AG09309 (cell line): ENCODE measurements at places on chromosomes 12 and 14.
A peak's percentile ranks its signal among the peaks of the same experiment; 100 is the strongest.

DNA sequence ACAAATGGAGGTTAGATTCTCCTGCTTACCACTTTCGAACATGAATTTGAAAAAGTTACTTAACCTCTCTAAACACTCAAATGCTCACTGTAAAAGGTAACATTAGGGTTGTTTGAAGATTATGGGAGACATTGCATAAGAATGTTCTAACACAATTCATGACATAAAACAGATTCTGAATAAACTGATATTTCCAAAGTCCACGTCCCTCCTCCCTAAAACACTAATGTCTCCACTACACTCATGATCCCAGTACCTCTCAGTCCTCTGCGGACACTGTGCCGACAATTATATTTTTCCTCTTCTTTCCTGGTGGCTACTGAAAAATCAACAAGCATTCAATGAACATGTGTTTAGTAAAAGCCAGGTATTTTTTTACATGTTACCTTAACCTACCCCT lies 18.8 kb upstream of the IAPP start:
- no peak for DNase-seq

DNA sequence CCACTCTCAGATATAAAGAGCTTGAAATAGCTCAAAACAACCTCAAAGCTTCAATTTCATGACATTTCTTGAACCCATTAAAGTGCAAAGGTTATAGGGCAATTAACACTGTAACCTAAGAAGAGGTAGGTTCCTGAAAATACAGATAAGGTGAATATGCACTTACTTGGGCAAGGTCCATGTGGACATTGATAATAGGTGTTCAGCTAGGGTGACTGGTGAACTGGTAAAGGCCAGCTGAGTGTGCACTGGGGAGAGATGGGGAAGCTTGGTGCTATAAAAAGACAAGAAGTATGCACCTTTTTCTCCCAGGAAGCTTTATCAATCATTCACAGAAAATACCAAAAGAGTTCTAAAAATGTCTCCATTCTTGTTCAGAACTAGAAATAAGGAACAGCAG lies 418.6 kb downstream of the SLC16A7 start:
- no peak for DNase-seq

GRCh38 chr12:46259071-46259470 lies 9.8 kb downstream of the SLC38A1 start:
- no peak for DNase-seq

DNA sequence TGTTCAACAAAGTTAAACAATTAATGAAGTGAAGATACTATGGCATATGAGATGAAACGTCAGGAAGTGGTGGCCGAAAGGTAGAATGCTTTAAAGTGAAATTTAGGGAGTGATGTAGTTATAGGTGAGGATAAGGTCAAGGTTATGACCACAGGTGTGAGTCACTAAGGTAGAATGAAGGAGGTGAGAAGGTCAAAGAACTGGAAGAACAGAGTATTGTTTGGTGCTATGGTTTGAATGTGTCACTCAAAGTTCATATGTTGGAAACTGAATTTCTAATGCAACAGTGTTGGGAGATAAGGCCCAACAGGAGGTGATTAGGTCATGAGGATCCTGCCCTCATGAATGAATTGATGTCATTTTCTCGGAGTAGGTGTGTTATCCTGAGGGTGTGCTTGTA lies 293.6 kb downstream of the NELL2 start:
- DNase-seq: no peak

GRCh38 chr12:3289702-3290101 lies 201.3 kb upstream of the PRMT8 start:
- no peak for DNase-seq

DNA sequence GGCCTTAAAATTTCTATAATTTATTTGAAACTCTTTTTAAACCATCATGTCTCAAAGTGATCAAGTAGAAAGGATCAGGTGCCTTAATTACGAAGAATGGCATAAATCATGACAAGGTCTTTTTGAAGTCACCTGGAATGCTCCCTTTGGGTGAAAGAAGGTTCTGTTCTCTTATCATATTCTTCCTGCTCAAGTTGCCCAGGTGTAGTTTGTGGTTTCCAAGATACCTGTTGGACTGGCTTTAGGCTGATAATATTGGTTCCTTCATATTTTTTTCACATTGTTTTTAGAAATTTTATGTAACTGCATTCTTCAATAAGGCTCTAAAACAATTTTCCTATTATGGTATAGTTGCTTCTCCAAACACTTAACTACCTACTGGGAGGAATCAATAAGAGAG lies 29.2 kb downstream of the RASSF3 start:
- DNase-seq: no peak

DNA sequence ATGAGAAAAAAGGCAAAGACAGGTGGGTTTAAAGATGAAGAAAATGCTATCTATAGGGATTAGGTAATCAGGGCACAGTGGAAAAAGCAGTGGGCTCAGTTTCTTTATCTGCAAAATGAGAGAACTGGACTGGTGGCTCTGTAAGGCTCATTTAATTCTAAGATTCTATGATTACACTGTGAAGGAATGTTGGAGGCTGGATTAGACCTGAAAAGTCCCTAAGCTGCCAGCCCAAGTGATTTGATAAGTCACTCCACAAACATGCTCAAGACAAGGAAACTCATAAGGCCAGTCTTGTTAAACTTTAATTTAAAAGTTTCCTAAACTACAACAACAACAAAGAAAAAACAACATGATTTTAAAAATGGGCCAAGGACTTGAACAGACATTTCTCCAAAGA lies 75.1 kb downstream of the DCAF5 start:
- no peak for DNase-seq

DNA sequence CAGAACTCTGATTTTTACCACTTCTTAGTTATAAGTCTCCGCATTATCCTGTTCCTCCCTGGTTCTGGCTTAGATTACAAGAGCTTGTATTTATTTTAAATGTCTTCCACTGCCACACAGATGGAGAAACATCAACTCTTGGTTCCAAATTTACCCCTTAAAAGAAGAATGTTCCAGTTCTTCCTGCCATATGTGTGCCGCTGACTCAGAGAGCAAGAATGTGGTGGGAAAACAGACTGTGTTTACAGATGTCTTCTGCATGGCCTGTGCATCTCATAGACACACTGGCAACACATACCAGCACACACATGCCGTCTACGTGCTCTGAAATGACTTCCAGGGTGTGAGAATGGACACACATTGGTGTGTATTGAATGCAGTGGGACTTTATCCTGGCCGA lies 383.0 kb downstream of the LRIG3 start:
- peak; percentile 37 for DNase-seq

DNA sequence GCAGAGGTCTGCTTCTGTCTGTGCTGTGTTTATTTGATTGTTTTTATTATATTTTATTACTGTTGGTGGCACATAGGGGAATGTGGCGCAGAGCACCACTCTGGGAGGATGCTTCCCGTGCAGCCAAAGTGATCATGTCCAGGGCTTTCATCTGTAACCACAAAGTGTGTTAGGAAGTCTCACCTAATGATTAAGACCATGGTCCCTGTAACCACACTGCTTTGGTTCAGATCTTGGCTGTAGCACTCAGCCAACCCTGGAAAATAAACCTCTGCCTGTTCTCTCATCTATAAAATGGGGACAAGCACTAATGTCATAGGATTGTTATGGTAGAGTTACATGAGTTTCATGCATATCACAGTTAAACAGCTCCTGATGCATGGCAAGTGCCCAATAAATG lies 1.9 kb downstream of the RESF1 start:
- DNase-seq: no peak

GRCh38 chr14:59678352-59678751 lies 101.7 kb upstream of the CCDC175 start:
- DNase-seq: no peak

- no peak for DNase-seq
Observed at GRCh38 chr14:101552786-101553231, 8.5 kb upstream of the DIO3 start.

DNA sequence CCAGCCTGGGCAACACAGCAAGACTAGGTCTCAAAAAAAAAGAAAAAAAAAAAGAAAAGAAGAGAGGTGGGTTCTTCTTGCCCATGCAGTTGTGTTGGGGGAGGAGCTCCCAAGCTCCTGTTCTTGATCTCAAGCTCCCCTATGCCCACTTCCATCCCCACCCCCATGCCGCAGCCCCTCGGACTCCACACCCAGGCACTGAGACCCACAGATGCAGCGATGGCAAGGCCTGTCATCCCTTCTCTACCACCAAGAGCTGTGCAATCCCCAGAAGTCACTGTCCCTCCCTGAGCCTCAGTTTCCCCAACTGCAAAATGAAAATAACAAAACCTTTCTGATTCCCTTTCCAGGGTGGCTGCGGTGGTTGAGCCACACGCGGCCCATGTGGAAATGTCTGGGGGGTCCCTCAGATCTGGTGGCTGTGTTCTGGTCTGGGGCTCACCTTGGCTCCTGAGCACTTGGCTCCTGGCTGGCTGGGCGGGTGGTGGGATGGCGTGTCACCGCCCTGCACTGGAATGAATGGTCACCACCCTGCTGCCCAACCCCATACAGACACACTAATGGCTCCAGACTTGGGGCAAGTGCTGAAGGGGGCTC lies 22.6 kb upstream of the KIF26A start:
- no peak for DNase-seq

- no peak for DNase-seq
Observed at GRCh38 chr12:117472983-117473382, 111.6 kb upstream of the NOS1 start.

GRCh38 chr12:43038991-43039390 lies 449.4 kb upstream of the PRICKLE1 start:
- DNase-seq: no peak

DNA sequence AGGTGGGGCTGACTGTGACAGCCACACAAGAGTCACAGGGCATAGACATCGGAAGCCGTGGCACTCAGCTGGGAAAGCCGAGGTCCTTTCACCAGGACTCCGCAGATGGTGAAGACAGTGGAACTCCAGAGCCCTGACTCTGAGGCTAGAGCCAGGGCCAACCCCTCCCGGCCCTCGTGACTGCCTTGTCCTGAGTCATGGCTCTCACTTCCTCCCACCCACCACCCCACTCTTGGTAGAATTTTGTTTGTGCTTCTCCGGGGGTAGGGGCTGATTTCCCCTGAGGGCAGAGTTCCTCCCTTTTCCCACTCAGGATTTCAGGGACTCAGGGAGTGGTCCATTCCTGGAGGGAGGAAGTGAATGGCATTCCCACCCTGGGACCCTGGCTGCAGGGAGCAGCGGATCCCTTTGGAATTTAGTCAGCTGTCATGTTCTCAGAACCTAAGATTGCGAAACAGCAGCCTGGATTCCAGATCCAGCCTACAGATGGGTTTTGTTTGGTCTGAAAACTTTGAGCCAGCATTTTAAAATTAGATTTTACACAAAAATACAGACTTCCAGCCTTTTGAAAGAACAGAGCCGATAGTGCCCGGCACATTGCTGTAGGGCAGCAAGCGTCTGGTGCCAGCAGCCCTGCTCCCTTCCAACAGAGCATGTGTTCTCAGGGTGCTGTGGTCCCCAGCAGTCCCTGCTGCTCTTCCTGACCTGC lies 50.7 kb downstream of the TPCN1 start:
- peak; percentile 46 for DNase-seq

DNA sequence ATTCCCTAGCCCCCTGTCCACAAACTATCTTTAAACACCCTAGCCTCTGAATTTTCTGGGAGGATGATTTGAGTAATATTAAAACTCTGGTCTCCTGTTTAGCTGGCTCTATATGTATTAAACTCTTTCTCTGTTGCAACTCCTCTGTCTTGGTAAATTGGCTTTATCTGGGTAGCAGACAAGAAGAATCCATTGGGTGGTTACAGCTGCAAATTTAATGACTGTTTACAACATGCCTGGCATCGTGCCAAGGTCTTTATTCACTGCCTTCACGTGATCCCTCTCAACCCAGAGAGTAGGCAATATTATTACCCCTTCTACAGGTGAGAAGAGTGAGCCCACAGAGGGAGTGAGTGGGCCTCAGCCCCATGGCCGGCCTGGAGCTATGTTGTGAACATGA lies 77.8 kb upstream of the MYL2 start:
- no peak for DNase-seq

DNA sequence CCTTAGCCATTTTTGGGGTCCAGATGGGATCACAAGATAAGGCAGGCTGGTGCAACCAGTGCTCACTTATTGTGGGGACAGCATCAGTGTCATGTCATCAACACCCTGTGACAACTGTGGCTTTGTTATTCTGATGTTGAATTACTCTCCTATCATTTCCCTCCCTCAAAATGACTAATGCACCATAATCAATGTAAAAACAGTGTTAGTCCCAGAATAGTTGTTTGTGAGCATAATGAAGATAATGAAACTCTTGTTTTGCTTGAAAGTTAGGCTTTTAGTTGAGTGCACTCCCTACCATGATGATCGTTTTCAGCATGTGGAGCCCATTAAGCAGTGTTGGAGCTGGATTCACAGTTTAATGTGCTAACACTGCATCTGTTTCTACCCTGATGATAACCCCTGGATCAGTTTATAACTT lies 151.4 kb downstream of the TMTC2 start:
- DNase-seq: no peak

GRCh38 chr12:24697769-24698168 lies 251.1 kb downstream of the BCAT1 start:
- no peak for DNase-seq

DNA sequence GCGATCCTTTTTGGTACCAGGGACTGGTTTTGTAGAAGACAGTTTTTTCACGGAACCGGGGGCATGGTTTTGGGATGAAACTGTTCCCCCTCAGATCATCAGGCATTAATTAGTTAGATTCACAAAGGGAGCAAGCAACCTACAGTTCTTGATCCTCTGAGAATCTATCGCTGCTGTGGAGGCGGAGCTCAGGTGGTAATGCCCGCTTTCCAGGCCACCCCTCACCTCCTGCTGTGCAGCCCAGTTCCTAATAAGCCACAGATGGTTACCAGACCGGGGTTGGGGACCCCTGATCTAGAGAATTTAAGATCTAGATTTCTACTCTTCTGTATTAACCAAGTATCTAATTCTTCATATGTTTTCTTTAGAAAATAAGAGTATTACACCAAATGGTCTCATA lies 4.8 kb downstream of the ARHGAP5 start:
- DNase-seq: no peak

DNA sequence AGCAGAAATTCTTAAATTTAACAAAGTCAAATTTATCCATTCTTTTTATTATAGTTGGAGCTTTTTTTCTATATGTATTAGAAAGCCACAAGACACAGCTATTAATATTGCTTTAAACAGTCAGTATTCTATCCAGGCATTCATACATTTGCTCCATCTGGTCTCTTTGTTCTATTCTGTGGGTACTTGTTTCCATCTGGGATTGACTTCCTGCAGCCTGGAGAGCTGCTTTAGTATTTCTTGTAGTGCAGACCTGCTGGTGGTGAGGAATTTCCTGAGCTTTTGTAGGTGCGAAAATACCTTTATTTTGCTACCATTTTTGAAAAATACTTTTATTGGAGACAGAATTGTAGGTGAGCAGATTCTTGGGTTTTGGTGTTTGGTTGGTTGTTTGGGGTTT lies 29.0 kb downstream of the CCDC60 start:
- no peak for DNase-seq

GRCh38 chr14:55387121-55387520 lies 24.5 kb downstream of the ATG14 start:
- DNase-seq: no peak
